A172 (cell line): ENCODE measurements at places on chromosomes 13 and 19. TPM values are rescaled to one million over a fixed set of nuclear protein-coding genes. Genes with fewer than 3 reads are reported as not detected.
A peak's percentile ranks its signal among the peaks of the same experiment; 100 is the strongest.

GRCh38 chr13:48477191-48477855, 55.6 kb downstream of the RCBTB2 start:
- no peak for DNase-seq

DNA sequence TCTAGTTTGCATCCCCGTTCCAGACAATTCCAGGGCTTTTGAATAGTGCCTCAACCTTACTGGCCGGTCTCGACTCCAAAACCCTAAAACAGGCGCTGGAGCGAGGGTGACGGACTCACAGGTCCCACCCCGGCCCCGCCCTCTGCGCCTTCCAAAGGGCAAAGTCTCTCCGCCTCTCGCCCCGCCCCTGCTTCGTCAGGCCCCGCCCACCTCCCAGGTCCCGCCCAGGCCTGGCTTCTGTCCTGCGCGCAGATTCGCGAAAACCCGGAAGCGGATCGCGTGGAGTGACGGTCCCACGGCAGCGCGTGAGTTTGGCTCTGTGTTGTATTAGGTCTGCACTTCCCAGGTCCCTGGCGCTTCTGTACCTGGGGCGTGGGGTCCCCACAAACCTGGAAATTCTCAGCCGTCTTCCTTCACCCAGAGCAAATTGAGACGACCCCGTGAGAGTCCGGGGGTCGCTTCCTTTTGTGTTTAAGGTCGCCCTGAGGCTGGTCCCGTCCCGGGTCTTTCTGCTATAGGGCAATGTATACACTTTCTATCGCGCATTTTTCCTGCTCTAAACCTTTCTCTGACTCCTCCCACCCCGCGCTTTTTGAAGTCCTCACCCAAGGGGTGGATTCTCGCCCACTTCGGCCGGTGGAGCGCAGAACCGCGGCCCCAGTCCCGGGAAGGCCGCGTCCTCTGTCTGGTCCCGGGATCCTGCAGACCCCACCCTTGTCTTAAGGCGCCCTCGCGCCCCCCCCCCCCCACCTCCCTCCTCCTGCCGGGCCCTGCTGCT, at the start of gene ZNF813:
Gene ZNF813 (plus strand): TSS at position 249 of the 778 bp plus-strand sequence. CDS start 16,090 bp downstream, outside the sequence.
- peak; percentile 53 for DNase-seq

- DNase-seq = no peak
Measured at GRCh38 chr13:113746671-113747070, 12.4 kb upstream of the TMEM255B start.

GRCh38 chr19:47544476-47544875, 28.5 kb downstream of the ZNF541 start:
- no peak for DNase-seq

GRCh38 chr19:46766569-46767317, 20.5 kb upstream of the STRN4 start:
- no peak for DNase-seq

- DNase-seq = peak; percentile 56
Measured at GRCh38 chr13:42883771-42884467, 102.5 kb downstream of the FAM216B start.

GRCh38 chr13:51731759-51732158, 72.2 kb downstream of the DHRS12 start:
- DNase-seq = peak; percentile 20

GRCh38 chr13:44313674-44314073, 60.0 kb upstream of the SERP2 start:
- peak; percentile 79 for DNase-seq

DNA sequence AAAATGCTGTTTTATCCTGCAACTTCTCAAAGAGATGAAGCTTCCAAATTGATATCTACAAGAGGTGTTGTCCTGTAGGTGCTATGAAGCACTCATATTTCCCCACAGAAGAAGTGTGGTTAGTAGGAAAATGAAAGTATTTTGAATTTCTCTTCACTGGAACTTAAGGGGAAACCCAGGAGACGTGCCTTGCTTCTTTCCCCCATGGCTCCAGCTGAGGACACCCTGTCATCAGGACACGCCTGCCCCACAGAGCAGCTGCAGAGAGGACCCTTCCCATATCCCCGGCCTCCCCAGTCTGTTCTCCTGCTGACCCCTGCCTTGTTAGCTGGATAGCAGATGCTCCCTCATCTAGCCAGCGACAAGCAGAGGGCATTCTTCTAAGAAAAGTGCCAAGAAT, 371.3 kb downstream of the COG6 start:
- no peak for DNase-seq

DNA sequence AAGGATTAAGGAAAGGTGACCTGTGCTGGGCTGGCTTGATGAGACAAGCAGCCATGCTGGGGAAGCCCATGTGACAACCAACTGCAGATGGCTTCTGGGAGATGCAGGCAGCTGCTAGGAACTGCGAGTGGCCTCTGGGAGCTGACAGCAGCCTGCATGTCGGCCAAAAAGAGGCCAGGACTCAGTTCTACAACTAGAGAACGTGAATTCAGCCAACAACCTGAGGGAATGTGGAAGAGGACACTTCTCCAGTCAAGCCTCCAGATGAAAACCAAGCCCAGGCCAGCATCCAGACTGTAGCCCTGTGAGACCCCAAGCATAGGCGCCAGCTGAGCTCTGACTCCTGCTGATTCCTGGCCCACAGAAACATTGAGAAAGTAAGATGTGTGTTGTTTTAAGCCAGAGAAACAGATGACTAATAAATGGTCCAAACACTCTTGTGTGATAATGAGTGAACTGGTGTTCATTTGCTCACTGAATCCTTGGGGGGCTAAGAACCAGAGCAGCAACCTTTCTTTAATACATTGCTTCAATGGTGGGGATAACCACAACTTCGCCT, 45.0 kb downstream of the SLC7A1 start:
- no peak for DNase-seq

DNA sequence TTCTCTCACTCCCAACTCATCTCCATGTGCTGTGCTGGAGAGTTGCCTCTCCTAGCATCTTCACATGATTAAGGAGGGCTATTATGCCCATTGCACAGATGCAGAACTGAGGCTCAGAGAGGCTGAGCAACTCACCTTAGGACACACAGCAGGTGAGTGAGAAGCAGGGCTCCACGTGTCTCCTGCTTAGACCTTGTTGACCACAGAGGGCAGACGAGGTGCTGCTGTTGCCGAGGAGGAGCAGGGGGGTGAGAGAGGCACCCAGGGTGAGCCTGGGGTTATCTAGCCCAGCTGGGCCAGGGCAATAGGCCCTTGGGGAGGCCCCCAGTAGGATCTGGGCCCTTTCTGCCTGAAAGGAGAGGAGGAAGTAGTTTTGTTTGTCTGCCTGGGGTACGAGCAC, 2.4 kb upstream of the HSH2D start:
- DNase-seq = no peak

GRCh38 chr13:33138441-33138840, 122.2 kb downstream of the KL start:
- no peak for DNase-seq

- DNase-seq = no peak
Measured at GRCh38 chr13:98797456-98797855, 45.0 kb upstream of the SLC15A1 start.

- no peak for DNase-seq
Measured at GRCh38 chr13:44739120-44739519, 163.0 kb upstream of the TSC22D1 start.

- DNase-seq = peak; percentile 73
Measured at GRCh38 chr13:31835932-31836331, 96.6 kb downstream of the RXFP2 start.

Gene PSG1
- 0.43 and 1.5 TPM in 2 replicates for total RNA-seq

Gene ZNF723
- total RNA-seq = 0.19 TPM in 1 of 2 replicates, not detected in the other

Gene OR4F17
- not detected in 2 replicates for total RNA-seq

Gene USPL1
- 16.8 and 17.0 TPM in 2 replicates for total RNA-seq

Gene BEST2
- total RNA-seq = not detected in 2 replicates

Gene TMED1
- total RNA-seq = 53.2 and 75.7 TPM in 2 replicates

Gene EIF3K
- total RNA-seq = 358 and 549 TPM in 2 replicates

Gene ZNF773
- 4.2 and 15.4 TPM in 2 replicates for total RNA-seq

Gene C1QTNF9B
- not detected in 2 replicates for total RNA-seq

Gene TSHZ3
- 4.7 and 5.6 TPM in 2 replicates for total RNA-seq

Gene LILRA2
- total RNA-seq = not detected in 2 replicates

Gene PPAN
- 27.6 and 34.6 TPM in 2 replicates for total RNA-seq

Gene SIGLEC7
- total RNA-seq = not detected in 2 replicates
